ENCODE measurements at places on chromosomes 6 and 20.

DNA sequence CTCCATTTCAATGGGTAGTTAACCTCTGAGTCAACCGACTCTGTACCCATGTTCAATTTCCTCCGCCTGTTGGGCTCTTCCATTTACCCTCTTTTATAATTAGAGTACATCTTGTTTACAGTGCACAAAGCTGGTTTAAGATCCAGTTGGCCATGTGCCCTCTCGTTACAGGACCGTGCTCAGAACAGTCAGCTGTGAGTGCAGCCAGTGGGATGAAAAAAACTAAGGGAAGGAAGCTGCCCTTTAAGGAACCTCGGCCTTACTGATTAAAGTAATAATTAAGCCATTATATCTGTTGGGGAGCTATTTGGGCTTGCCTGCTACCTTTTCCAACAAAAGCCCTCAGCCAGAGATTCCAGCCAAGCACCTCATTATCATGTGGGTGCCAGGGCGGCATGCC lies 68.8 kb downstream of the TMEM170B start:
- no peak for DNase-seq

GRCh38 chr6:42901538-42901957 lies 14.3 kb upstream of the PTCRA start:
- DNase-seq = peak; percentile 35

DNA sequence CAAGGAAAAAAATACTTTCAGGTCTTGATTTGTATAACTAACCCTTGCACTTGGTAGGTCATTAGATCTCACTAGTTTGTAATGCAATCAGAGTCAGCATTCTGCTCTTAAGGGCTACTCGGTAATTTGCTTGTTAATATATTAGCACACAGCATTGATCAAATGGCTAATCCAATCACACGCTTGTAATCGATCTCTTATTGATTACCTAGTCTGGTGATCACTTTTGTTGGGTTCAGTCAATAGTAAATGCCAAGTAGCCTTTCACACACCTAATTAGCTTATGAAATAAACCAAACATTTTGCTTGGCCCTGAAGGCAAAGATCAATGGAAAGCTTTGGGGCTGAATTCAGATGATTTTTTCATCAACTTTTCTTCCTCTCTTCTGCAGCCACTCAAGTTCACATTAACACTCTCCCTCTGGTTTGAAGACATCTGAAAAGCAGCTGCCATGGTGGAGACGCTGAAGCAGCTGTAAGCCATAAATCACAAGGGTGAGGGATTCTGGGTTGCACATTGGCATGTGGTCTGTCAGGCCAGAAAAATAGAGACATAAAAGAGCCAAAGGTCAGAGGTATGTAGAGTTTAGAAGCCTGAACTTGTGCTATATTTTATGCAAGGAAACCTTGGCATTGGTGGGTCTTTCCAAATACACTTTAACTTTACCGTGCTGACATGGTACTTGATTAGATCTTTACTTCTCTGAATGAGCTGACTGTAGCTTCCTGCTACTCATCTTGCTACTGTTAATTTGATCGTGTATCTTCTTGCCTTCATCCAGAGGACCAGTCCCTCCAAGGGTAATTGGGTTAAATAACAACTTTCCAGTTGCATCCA lies 234.4 kb downstream of the SIM1 start:
- no peak for DNase-seq

DNA sequence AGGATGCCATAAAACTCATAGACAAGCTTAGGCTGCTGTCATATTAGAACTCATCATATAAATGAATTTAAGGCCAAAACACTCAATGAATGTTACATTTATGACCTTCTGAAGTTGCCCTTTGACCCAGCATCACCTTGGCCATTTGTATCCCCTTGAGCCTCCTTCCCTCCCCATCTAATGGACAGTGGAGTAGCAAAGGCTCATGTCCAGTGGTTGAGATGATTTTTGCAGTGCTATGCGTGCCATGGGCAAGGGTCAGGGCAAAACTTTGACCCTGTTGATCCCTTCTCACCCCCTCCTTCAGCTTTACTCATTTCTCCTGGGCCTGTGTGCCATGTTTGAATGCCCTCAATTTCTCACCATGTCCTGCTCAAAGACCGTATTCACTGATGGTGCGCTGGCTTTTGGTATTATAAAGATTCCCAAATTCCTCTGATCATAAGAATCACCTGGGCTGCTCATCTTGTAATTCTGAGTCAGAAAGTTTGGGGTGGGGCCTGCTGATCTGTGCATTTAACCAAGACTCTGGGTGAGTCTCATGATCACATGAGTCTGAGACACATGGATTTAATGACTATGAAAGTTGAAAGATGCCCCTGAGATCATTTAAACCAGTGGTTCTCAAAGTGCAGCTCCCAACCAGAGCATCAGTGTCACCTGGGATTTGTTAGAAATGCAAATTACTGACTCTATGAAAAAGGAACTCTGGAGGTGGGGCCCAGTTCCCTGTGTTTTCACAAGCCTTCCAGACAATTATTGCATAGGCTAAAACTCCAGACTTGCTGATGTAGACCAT lies 57.5 kb upstream of the IL20RA start:
- no peak for DNase-seq

DNA sequence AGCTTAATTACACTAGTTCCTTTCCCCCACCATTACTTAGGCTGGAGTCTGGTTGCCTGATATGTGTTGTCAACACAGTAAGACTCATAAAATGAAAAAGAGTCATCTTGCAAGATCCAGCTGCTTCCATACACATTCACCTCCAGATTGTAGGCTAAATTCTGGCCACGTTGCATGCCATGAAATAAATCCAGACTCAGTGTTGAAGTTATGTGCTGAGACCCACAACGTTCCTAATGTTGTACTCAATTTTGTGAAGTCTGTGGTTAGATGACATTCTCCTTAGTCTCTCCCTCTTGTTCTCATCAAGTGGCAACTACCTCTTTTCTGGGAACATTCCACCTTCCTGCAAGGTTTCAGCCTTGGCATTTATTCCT lies 212.3 kb downstream of the LMBRD1 start:
- no peak for DNase-seq
